ENCODE measurements at places on chromosomes 3 and 15.

DNA sequence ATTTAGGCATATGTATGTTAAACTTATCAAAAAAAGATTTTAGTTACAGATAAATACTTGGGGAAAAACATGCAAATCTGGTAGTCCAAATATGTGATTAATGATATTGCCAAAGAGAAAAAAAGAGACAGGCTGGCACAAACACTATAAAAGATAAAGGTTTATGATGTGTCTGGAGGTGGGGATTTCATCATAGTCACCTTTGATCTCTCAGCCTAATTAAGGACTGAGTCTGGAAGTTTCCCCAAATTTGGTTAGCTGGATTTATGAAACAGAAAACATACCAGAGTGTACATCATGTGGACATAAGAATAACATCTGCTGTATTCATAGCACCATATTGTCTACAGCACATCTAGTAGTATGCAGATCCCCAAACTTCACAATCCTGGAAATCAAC is 157.0 kb downstream of the FGF12 start:
- DNase-seq = peak; percentile 2

- no peak for DNase-seq
Measured at GRCh38 chr15:29699791-29700190, 122.5 kb downstream of the TJP1 start.

DNA sequence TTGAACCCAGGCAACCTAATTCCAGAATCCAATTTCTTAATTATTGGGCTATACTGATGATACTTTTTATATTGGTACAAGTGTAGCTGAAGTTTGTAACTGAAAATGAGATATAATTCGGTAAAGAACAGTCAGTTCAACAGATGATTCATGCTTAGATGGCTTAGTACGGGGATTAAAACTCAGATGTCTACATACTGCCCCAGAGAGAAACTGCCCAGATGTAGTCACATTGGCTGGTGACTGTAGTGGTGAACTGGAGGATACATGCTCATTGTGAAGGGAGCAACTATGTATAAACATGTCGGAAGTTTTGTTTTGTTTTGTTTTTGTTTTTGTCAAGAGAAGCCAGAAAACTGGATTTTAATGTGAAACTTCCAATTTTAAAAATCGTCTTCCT is 179.6 kb downstream of the ADAMTSL3 start:
- DNase-seq = no peak

DNA sequence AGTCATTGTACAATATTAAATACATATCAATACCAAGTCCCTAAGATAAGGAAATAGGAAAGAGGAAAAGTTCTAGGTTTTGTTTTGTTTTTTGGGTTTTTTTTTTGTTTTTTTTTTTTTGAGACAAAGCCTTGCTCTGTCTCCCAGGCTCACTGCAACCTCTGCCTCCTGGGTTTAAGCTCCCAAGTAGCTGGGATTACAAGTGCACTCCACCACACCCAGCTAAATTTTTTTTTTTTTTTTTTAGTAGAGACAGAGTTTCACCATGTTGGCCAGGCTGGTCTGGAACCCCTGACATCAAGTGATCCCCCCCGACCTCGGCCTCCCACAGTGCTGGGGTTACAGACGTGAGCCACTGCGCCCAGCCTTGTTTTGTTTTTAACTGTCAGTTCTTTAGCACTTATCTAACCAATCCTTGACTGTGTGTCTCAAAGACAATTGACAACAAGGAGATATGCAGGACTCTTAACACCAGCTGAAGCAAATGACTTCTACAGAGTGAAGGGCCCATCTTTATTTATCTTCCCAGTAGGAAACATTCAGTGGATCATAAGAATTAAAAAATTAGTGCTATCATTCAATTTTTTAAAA is 100.0 kb upstream of the RAP2B start:
- no peak for DNase-seq

DNA sequence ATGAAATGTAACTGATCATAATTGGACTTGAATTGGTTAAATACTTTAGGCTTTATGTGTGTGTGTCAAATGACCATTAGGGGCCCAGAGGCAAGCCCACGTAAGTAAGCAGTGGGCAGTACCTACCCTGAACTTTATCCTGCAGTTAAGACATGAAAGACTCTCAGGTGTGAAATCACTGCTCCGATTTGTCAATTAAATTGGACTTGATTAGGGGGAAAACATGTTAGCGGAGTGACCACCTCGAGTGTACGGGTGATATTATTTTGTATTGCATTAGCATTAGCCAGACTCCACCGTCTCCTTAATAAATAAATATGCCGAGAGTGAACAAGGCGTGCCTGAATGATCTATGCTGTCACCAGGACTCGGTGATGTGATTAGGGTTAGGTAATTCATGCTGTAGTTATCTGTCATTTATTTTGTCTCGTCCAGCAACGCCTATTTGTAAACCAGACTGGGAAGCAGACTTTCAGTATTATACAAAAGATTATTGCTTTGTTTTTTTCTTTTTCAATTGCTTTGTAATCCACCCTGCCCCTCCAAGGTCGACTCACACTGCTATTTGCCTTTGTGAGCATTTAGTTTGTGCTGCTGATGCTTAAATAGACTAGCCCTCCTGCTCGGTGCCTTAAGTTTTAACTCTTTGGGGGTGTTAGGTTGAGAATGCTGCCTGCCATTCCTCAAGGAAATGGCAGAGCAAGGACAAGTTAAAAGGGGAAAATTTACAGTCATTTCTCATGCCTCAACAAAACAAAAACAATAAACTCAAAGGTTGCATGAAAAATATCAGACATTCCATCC is 1.8 kb downstream of the RBMS3 start:
- peak; percentile 67 for DNase-seq

DNA sequence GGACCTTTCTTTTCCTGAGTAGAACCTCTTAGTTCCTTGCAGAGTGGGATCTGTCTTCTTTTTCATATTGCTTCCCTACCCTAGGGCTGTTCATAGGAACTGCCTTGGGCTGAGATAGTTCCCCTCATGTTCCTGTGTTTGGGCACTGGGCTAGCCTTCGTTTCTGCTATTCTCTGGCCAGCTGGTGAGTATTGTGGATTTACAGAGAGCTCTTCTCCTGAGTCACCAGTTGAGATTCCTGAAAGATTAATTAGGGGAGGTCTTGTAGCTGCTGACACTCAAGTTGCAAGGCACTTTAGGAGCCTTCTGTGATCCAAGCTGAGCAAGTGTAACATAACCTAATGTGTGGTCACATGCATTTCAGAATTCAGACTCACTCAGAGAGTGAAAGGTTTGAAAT is 30.7 kb downstream of the CHD2 start:
- peak; percentile 53 for DNase-seq

DNA sequence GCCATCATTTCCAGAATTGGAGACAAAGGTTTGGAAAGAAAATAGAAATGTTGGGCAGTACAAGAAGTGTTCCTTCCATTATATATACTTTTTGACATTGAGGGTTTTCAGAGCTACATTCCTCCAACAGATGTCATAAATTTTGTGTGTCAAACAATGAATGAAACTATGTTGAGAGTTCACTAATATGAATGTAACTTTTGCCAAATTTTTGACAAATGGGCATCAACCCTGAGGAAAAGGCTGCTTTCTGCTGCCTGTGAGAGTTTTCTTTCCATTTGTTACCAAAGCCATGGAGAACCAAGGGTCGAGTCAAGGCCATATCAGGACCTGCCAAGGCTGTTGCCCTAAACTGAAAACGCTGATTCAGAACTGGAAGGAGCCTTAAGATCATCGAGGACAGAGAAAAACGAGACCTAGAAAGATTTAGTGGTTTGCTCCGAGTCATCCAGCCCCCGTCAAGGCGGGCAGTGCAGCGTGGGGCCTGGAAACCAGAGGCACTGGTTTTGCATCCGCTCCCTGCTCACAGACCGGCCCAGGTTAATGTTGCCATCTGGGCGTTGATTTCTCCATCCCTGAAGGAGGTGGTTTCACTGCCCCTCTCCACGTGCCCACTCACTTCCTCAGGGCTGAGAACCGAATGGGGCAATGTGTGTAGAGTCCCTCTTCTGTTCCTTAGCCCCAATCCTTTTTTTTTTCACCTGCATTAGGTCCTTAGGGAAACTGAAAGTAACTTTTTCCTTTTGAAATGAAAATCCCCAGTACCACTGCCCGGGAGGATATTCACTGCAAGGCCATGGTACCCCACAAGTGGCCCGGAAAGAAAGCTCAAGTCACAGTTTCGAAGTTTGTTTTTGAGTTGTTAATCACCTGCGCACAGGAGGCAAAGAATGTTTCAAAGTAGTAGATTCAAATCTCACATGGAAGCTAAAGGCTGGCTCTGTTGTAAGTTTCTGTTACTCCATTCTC is 32.8 kb downstream of the TPM1 start:
- DNase-seq = no peak

- DNase-seq = no peak
Measured at GRCh38 chr3:56361731-56362130, 106.5 kb downstream of the ERC2 start.

GRCh38 chr3:15796771-15797641 is 773 bp downstream of the ANKRD28 start:
- peak; percentile 78 for DNase-seq

GRCh38 chr3:908839-909238 is 184.0 kb upstream of the CNTN6 start:
- peak; percentile 42 for DNase-seq

DNA sequence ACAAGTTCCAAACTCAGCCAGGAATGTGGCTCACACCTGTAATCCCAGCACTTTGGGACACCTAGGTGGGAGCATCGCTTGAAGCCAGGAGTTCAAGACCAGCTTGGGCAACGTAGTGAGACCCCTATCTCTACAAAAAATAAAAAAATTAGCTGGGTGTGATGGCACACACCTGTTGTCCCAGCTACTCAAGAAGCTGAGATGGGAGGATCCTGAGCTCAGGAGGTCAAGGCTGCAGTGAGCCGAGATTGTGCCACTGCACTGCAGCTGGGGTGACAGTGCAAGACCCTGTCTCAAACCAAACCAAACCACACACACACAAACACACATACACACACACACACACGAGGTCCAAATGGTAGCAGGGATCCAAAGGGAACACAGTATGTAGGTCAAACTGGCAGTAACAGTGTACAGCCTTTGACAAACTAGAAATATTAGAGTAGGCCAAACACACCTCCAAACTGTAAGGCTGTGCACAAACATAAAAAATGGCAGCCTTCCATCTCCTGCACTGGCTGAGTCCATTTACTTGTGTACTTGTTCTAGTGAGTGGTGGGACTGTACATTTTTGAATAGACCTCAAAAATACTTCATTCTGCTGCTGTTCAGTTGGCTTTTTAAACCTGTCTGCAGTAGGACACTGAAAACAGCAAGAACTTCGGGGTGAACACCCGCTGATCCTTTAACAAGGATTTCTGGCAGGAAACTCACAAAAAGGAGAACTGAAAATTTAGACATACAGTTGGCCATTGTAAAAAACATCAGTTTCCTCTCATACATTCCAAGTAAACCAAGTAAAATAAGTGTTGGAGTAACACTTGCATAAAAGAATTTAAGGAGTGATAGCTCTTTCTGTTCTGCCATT is 33.6 kb downstream of the INTS14 start:
- no peak for DNase-seq

DNA sequence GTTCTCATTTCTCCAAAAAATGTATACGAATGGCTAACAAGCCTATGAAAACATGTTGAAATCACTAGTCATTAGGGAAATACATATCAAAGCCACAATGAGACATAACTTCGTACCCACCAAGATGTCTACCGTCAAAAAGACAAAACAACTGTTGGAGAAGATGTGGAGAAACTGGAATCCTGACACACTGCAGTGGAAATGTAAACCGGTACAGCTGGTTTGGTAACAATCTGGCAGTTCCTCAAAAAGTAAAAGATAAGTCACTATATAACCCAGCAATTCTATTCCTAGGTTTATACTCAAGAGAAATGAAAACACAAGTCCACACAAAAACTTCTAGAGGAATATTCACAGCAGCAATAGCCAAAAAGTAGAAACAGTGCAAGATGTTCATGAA is 7.0 kb downstream of the SCAPER start:
- DNase-seq = no peak

GRCh38 chr3:28940994-28941393 is 339.9 kb upstream of the RBMS3 start:
- no peak for DNase-seq

DNA sequence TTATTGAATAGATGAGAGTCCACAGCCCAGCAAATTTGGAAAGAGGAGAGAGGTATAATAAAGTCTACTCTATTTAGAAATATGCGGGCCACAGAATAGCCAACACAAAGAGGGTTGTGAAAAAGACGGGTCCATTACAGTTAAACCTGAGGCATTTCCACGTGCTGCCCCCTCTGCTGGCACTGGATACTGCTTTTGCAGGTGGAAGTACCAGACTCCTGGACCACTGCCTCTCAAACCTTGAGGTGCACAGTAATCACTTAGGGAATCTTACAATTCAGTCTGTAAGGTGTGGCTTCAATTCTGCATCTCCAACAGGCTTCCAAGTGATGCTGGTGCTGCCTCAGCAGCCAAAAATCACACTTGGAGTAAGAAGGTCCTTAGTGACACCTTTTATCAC is 3.0 kb upstream of the TFDP2 start:
- no peak for DNase-seq

- DNase-seq = no peak
Measured at GRCh38 chr3:42216302-42216701, 49.7 kb downstream of the CCK start.

GRCh38 chr3:111595232-111595631 is at the start of gene ZBED2:
TSS of gene ZBED2 (minus strand) at chr3:111595346. CDS start at chr3:111594201, 1,145 bp downstream.
- no peak for DNase-seq

DNA sequence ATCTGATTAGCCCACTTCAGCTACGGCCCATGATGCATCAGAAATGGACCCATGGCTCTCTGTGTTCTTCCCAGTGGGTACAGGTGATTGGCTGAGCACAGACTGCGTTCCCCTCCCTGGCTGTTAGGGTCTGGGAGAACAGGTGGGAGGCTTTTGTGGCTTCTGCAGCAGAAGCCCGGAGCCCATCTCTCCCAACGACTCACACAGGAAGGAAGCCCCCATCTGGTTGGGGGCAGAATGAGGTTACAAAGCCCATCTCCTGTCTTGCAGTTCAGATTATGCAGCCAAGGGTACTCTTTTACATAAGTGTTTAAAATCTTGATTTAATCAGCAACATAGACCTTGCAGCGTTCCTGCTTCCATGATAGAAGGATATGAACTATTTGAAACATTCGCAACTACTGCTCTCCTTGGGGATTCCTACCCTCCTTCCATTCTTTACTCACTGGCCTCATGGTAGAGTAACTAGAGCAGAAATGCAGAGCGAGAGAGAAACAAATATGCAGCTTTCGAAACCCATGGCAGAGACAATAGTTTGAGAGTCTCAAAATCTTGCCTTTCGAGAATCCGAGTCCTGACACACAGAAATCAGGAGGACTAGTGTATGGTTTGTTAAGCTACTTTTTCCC is 291.3 kb downstream of the TLE3 start:
- DNase-seq = no peak

DNA sequence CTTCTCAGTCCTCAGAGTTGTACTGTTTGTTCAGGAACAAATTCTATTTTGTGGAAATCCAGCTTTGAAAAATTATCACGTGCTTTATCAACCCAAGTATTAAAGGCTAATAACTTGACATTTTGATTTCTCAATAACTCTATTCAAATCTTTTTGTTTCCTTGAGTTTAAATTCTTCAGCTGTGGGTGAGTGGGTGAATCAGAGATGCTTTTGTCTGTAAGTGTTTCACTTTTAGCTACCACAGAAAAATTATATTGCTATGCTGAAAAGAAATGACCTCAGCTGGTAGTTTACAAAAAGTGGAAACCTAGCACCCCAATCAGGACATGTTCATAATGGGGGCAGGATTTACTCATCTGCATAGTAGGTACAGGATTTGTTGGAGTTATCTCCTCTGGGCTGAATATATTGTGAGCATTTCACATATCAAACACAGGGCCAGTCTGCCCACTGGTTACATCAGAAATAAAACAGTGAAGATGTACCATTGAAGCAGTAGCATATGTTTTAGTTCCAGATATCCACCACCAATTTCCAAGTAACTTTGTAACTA is 30.5 kb downstream of the MINDY4B start:
- DNase-seq = no peak

Measured in eye (tissue), 1 donor.